ENCODE measurements at places on chromosomes 2 and 18.

GRCh38 chr2:17538844-17539554 lies 1.5 kb upstream of the VSNL1 start:
- DNase-seq, result no peak

- DNase-seq, result no peak
These were observed 43.6 kb upstream of the TNP1 start for GRCh38 chr2:216903470-216903869.

DNA sequence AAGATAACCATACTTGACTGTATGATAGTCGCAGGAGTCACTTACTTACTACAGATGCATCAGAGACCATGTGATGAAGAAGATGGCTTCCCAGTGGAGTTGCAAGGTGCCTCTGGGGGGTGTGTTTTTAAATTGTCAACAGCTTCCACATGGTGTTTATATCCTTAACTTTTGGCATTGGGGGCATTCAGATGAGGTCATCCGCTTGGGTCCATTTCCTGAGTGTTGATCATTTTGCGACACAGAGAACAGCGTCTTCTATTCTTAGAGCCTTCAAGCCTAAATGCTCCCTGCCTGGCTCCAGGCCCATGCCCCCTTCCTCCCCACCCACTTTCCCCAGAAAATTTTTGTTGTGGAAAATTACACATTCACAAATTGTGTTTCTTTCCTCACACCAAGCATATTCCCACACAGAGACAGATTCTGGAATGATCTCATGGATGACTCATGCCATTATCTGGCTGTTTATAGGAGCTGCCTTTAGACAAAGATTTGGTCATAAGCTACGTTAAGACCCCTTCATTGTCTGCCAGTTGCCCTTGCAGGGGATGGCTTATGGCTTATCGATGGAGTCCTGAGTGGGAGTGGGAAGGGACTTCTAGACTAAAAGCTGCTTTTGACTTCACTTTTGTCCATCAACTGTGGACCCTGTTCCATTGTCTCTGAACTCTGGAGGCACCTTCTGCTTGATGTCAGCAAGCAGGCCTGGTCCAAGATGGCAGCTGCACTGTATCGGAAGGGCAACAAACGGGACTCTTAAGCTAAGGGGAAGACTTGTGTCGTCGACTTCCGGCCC lies 91.8 kb downstream of the CABLES1 start:
- no peak for DNase-seq

DNA sequence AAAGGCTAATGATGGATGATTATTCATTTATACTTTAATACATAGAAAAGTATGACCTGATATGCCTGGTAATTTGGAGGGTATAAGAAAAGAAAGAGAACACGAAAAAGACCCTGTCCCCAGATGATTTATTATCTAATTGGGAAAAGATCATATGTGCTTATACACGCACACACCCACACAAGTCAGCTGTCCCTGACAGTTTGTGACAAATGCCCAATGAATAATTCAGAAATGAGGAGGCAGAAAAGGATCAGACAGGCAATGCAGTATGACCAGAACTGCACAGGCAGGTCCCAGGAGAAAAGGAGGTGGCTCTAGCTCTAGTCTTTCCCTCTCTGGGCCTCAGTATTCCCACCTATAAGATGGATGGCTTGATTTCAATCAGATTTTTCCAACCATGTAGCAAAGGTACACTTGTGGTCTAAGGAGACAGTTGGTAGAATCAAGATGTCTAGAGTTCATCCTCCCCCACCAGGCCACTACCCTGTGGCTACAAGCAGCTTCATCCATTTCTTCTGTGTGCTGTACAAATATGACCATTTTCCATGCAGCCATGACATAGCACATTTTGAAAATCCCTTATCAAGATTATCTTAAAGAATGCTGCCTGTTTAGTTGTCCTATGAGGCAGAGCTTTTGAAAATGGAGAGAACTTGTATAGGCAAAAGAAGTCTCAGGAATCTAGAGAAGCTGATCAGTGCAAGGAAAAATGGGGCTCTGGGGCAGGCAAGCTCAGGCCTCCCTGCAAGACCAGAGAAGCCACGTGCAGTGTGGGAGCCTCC lies 19.7 kb downstream of the CYRIA start:
- no peak for DNase-seq

GRCh38 chr2:12813166-12813565 lies 96.4 kb downstream of the TRIB2 start:
- DNase-seq, result no peak

- DNase-seq, result no peak
These were observed 29.5 kb upstream of the ALMS1 start for GRCh38 chr2:73356097-73356496.

DNA sequence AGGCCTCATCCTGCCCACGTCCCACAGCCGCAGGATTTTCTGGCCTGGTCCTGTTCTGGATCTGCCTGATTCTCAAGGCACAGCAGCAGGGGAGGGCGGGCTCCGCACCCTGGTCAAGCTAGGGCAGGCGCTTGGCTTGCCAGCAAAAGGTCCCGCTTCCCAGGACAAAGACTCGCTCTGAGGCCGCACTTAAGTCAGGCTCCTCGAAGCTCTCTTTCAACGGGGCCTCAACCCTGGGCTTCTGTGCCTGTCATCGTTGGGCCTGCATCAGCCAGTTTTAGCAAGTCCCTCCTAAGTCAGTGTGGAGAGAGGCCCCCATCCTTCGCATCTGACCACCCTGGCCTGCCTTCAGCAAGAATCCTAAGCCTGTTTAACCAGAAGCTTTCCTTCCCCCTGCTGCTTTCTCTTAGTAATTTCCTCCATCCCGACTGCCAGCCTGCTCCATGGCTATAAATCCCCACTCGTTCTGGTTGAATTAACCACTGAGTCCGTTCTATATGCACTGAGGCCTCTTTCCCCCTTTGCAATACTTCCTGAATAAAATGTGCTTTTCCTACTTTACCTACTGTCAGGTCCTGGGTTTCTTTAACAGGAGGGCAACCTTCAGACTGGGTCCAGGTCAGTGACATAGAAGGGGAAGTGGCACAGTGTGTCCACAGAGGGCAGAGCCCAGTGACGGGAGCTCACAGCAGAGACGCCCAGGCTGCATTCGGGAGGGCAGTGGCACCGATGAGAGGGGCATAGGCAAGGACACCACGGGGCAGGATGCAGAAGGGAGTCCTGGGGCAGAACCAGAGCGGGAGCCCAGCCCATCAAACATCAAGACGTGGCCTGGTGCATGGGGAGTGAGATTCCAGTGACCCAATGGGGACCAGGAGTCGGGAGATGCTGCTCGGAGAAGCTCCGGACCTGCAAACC lies 62.7 kb downstream of the SP110 start:
- DNase-seq, result no peak

GRCh38 chr2:11703700-11704099 lies 33.7 kb upstream of the NTSR2 start:
- no peak for DNase-seq

GRCh38 chr2:14923820-14924580 lies 291.5 kb downstream of the LRATD1 start:
- no peak for DNase-seq

DNA sequence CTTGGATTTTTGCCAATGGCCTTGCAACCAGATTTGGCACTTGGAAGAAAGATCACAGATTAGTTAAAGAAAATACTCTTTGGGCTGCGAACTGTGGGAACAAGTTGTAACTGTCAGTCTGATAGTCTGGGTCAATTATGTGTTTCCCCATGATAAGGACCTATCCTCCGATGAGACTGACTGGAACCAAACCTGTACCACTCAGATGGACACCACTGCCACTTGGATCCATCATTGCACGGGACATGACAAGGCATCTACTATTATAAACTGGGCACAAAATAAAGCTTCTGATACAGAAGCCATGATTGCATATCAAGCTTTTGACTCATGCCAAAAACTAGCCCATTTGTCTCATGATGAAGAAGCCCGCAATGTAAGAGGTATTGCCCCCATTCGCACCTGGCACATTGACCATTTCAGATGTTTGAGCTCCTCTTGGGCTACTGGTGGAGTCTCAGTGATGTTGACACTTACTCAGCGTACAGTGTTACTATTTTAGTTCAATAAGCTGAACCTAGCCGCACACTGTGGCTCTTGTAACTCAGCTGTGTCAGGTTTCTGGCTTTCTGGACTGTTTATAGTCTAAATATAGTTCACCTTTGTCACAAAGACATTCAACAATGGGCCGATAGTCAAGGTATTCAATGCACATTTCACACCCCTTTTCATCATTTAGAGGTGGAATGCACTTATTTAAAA lies 179.8 kb upstream of the RBBP8 start:
- DNase-seq, result no peak

- no peak for DNase-seq
These were observed 5.5 kb downstream of the EN1 start for GRCh38 chr2:118841828-118842461.

- DNase-seq, result no peak
These were observed 280.9 kb upstream of the TCF4 start for GRCh38 chr18:55868909-55869308.

DNA sequence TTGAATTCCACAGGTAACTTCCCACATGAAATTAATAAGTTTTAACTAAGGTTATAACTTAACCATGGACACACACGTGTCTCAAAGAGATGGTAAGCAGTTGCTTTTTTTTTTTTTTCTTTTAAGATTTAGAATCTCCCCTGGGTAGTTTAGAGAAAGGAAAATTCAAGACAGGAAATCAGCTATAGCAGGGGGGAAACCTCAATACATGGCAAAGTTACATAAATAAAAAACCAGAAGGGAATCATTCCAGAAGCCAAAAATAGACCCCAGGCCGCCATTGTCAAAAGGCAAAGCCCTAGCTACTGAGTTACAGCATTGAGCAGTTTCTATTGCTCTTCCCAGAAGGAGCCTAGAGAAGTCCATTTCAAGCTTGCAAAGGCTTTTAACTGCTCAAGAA lies 91.5 kb upstream of the ZNF236 start:
- DNase-seq, result no peak

DNA sequence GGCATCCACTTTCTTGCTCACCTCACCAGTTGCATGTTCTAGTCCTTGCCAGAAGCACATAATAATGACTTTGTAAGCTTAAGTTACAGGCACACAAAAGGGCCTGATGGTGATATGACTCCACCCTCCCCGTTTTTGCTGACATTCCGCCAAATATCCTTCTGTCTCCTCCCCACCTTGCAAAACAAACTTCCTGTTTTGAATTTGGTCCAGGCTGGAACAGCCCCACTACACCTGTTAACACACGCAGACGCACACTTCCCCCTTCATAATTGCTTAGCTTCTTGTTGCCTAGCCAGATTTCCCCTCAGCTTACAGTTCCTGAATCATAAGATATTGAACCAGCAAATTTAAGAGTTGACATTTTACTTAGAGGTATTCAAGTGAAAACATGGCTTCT lies at the start of gene MGAT5:
TSS of gene MGAT5 (plus strand) at position 269 of the 400 bp plus-strand sequence. CDS start 332 bp downstream, outside the sequence.
- DNase-seq, result no peak

DNA sequence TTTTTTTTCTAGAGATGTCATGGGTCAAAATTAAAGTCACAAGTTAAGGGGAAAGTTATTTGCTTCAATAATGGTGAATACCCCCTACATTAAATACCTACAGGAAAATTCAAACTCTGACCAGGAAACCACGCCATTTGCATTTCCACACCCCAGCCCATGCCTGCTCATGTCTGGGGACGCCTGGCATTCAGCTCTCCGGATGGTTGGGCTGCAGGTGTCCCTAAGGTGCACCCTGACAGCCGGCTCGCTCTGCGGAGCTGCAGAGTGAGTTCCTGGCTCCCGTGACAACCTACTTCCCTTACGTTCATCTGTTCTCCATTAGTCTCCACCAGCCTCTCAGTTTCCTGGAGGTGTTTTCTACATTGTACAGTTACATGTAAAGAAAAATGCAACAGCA lies 122.7 kb upstream of the RIOK3 start:
- no peak for DNase-seq

GRCh38 chr2:229996320-229996719 lies 72.4 kb downstream of the SLC16A14 start:
- DNase-seq, result no peak

DNA sequence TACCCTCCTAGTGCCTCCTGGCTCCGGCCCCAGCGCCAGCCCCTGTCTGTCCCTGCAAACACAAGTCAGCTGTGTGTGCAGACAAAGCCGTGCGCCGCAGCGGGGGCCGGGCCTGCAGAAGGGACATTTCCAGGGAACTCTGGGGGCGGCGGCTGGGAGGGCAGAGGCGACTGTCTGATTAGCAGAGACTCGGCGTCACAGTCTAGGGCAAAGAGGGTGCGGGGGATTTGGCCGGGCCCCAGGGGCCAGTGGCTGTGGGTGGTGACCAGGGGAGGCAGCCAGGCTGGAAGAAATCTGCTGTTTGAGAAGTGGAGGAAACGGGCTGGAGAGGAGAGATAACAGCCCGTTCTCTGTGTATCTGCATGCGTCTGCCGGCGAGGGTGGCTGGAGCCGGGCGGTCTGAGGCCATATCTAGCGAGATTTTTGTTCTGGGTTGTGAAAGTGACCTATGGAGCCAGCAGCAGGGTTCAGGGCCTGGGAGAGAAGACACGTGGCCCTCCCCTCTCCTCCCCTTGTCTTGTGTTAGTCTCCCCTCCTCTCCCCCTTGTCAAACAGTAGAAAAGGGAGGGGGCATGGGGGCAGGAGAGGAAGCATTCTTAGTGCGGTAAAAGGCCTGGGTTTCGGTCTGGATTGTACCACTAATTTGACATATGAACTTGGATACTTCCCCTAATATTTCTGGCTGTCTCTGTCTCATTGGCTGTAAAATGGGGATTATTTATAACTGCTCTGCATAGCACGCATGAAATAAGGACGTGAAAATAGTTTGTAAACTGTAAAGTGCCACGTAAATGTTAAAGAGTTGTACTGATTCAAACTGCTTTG lies 169.4 kb downstream of the SMAD7 start:
- no peak for DNase-seq

DNA sequence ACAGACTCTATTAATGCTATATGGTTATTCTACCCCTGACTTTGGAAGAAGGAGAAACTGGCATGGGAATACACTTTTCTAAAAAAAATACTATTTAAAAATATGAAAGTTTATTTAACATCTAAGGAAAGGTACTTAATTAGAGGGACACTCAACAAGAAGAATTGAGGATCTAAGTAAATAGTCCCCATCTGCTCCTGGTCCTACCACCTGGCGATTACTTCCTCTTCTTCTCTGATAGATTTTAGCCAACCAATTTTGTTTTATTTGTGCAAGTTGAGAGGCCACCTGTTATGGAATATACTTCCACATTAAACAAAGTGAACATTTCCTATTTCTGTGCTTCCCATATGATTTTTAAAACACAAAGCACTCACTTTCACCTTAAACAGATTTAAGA lies 111.7 kb downstream of the BCL2 start:
- no peak for DNase-seq

GRCh38 chr2:191567206-191567605 lies 110.7 kb upstream of the NABP1 start:
- no peak for DNase-seq

- DNase-seq, result no peak
These were observed 230.1 kb downstream of the ALPK2 start for GRCh38 chr18:58398648-58399398.

DNA sequence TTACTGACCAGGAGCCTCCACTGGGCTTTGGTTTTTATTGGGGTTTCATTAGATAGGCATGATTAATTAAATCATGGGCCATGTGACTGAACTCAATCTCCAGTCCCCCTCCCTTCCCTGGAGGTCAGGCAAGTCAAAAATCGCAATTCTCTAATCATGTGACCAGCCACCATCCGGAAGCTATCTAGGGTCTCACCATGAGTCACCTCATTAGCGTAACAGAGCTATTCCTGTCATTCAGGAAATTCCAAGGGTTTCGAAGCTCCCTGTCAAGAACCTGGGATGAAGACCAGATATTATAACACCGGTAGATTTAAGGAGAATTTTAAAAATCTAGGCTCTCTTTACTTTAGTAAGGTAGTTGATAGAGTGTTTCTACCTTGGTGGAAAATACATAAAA lies 180.3 kb upstream of the TCF4 start:
- no peak for DNase-seq
